ENCODE measurements at places on chromosomes 7 and 10.
A peak's percentile ranks its signal among the peaks of the same experiment; 100 is the strongest.

DNA sequence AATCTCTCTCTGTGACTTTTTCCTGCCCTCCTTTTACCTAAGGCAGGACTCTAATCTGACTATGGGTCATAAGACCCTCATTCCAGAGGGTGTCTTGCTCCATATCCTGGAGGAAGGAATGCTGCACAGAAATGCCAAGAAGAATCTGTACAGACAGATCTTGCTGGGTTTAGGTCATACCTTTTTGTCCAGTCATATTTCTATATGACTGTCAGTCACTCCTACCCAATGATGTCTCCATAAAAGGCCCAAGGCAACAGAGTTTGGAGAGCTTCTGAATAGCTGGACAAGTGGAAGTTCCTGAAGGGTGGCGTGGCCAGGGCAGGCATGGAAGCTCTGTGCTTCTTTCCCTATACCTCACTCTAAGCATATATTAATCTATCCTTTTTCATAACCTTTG is 47.5 kb downstream of the FEZF1 start:
- no peak for DNase-seq

DNA sequence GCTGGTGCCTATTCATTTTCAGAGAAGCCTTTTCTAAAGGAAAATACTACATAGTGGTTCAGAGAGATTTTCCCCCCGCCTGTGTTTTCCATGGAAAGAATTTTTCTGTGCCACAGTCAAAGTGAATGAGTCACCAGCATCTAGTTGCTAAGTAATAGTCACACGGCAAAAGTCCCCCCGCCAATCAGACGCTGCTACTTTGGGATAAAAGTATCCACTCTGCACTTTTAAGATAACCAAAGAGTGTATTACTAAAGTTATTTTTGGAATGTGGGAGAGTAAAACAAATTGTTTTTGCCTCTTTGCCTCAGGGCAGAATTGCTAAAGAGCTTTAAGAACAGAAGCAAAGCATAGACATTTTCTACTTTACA is 23.5 kb downstream of the ABLIM1 start:
- DNase-seq, result no peak

GRCh38 chr10:49277973-49278372 is 21.0 kb upstream of the C10orf71 start:
- DNase-seq, result no peak

- DNase-seq, result no peak
These were observed 83.0 kb downstream of the CXCL12 start for GRCh38 chr10:44301781-44302355.

- no peak for DNase-seq
These were observed 205.9 kb downstream of the SEC23IP start for GRCh38 chr10:120098232-120098930.

DNA sequence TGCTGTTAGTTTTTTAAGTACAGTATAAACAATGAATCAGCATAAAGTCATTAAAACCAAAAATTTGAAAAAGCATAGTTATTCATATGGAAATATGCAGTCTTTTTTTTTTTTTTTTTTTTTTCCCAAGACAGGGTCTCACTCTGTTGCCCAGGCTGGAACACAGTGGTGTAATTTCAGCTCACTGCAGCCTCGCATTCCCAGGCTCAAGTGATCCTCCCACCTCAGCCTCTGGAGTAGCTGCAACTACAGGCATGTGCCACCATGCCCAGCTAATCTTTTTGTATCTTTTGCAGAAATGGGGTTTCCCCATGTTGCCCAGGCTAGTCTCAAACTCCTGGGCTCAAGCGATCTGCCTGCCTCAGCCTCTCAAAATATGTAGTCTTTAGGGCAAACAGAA is 182.0 kb downstream of the SEMA3E start:
- no peak for DNase-seq

GRCh38 chr10:122565766-122566206 is 5.2 kb downstream of the DMBT1 start:
- DNase-seq, result peak; percentile 75

- no peak for DNase-seq
These were observed 8.1 kb upstream of the CDCA7L start for GRCh38 chr7:21953781-21954180.

DNA sequence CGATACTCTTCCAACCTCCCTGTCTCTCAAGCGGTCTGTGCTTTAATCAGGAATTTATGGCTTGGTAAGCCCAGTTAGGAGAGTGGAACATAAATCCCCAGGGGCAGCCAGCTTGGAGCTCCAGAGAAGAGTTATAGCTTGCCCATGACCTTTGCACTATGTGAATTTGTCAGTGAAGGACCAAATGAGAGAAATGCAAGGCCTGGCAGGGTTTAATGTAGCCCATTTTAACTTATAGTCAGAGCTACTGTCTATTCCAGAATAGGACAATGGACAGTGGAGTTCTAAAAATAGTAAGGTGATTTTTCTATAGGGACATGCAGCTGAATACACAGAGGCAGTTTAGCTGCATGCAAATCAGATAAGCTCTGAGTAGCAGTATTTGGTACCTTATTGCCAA is 142.6 kb upstream of the CAV2 start:
- DNase-seq, result no peak

DNA sequence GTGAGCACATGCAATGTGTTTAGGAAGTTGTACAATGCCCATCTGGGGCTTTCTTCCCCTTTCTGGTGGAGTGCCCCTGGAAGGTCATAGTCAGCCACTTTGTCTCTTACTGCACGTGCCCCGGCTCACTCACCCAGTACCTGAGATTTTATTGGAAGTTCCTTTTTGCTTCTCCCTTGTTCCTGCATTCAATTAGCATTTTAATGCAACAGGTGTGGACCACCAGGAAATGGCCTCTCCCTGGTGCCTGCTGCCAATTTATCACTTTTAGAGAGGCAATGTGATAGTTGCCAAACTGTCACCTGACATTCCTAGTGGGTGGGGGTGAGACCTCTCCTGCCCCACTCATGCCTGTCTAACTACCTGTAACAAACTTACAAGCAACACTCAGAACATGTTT is 293.4 kb upstream of the DKK1 start:
- no peak for DNase-seq

DNA sequence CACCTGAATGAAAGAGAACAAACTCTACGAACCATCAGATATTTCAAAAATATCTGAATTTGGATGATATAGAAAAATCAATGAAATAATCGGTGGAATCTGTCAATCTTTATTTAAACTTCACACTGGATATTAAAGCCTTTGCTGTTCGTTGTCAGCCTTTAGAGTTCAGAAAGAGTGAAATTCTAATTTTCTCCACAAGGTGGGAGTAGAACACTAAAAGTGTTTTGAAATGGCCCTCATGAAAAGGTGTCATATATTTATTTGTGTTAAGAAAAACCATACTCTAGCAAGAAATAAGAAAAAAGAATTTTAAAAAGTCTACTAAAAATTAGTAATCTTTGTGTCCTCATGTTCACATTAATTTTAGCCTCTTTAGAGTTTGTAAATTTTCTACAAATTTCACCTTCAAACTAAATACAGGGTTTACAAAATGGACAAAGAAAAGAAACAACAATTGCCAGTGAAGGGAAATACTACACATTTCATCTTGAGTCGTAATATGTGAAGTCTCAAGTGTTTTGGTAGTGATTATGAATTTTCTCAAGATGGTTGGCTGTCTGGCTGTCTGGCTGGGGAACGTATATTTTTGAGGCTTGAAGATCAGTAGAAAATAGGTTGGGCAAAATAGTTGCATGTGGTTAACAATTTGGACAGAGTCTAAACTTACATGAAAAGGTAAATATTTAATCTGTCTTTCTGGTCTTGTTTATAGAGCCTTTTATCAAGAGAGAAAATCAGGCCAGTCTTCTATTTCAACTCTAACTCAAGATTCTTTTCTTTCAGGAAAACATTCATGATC is 43.7 kb downstream of the DNAJB9 start:
- DNase-seq, result no peak

GRCh38 chr7:22578007-22578733 is 78.2 kb upstream of the STEAP1B start:
- DNase-seq, result no peak

GRCh38 chr10:97190450-97190849 is 4.7 kb upstream of the SLIT1 start:
- no peak for DNase-seq

GRCh38 chr10:11539191-11539868 is 72.1 kb downstream of the USP6NL start:
- DNase-seq, result no peak

- no peak for DNase-seq
These were observed 29.5 kb downstream of the MIOS start for GRCh38 chr7:7596176-7596575.

GRCh38 chr10:95542761-95543160 is 18.4 kb downstream of the SORBS1 start:
- no peak for DNase-seq

- no peak for DNase-seq
These were observed 667.2 kb downstream of the GATA3 start for GRCh38 chr10:8721650-8722049.

DNA sequence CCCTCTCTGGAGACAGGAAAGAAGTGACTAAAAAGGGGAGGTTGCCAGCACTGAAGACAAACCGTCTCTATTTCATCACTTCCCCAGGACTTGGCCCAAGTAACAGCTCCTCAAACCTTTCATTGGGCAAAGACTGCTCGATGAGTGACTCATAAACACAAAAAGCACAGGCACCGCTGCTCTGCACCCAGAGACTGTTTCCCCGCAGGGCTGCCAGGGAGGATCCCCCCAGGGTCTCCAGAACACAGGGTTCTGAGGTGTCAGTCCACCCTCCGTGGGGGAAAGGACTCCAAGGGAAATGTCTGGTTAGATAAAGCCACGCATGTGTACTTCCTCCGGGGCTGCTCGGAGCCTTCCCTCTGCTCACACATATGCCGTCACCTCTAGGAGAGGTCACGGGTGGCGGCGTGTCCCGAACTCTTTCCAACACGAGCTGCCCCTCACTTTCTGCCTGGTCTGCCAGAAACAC is 59.9 kb downstream of the INSIG1 start:
- DNase-seq, result no peak

GRCh38 chr10:50224330-50224952 is 26.9 kb downstream of the ASAH2 start:
- no peak for DNase-seq

GRCh38 chr7:73433924-73434700 is 534 bp downstream of the FZD9 start:
- no peak for DNase-seq

DNA sequence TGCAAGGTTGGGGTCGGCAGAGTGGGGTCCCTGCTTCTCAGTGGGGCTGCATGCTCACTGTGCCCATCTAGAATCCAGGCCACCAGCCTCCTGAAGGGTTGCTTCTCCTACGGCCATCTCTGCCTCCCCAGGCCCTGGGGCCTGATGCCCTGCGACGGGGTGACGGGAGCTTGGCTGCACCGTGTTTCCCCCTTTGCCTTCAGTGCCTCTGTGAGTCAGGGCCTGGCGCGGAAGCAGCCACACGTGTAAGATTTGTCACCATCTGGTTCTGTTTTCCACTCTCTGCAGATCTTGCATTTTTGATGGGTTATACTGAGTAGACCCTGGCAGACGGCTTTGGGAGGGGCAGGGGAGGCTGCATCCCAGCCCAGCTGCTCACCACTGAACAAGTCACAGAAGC is 7.2 kb downstream of the ADAMTS14 start:
- DNase-seq, result no peak

GRCh38 chr10:132438091-132439024 is 41.4 kb downstream of the PWWP2B start:
- no peak for DNase-seq

DNA sequence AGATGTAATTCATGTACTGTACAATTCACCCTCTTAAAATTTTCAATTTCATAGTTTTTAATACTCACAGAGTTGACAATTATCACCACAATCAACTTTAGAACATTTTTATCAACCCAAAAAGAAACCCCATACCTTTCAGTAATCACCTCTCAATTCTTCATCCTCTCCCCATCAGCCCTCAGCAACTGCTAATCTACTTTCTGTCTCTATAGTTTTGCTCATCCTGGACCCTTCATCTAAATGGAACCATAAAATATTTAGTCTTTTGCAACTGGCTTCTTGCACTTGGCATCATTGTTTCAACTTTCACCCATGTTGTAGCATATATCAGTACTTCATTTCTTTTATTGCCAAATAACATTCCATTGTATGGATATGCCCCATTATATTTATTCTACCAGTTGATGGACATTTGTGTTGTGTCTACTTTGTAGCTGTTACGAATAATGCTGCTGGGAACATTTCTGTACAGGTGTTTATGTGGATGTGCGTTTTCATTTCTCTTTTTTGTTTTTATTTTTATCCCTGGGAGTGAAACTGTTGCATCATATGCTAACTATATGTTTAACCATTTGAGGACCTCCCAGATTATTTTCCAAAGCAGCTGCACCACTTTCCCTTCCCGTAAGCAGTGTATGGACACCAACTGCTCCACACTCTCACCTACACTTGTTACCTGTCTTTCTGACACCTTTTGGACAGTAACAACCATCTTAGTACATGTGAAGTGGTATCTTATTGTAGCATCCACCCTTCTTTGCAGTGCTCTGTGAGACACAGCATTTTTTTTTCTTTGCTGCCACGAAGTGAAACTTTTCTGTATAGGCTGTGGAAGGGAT is 65.4 kb upstream of the APBB1IP start:
- no peak for DNase-seq

DNA sequence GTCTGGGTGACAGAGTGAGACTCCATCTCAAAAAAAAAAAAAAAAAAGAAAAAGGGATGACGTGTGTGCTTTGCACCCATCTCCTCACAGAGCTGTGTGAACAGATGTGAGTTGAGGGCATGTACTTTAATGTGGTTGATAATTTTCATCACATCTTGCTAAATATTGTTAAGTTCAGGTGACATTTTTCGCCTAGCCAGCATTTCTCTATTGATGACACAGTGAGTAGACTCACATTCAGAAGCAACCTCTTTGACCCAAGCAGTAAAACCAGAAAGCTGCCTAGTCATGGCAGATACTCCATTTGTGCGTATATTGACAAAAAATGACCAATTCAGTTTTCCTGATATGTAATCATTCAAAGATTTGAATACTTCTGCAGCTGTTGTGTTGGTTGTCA is 126.0 kb downstream of the ATRNL1 start:
- no peak for DNase-seq

DNA sequence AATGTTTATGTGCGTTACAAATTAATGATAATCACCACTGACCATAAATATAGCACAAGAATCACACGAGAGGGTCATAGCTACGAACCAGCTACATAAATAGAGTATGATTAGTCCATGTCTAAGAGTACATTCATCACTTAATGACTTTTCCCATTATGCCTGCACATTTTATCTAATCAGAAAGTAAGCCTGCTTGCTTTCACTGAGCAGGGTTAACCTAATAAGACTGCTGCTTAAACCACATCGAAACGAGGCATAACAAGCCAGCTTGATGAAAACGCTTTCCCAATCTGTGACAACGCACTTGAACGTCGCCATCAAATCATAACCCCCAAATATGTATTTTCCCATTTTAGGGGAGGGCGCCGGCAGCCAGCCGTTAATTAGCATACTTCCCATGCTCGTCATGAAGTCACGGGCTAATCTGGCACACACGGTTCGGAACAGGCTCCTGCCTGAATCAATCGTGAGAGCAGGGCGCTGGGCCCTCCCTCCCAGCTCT is 71.5 kb downstream of the EBF3 start:
- no peak for DNase-seq

DNA sequence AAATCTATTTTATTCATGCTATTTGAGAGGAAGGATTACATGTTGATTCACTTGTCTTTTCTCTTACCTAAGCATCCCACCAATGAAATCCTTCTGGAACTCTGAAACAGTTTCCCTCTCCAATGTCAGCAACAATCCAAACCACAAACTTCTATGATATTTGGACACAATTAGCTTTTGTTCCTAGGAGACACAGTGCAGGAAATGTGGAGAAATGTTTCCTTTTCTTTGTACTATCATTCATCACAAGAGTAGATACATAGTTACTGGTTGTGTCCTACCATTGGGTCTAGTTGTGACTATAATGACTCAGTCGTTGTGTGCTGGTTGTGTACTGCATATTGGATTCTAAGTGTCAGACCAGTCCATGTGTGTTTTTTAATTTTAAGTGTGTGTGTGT is 156.8 kb upstream of the MAGI2 start:
- DNase-seq, result no peak
